ENCODE measurements at places on chromosomes 5 and 9.
A peak's percentile ranks its signal among the peaks of the same experiment; 100 is the strongest.

- no peak for DNase-seq
Measured at GRCh38 chr5:6423327-6424109, 25.1 kb upstream of the UBE2QL1 start.

DNA sequence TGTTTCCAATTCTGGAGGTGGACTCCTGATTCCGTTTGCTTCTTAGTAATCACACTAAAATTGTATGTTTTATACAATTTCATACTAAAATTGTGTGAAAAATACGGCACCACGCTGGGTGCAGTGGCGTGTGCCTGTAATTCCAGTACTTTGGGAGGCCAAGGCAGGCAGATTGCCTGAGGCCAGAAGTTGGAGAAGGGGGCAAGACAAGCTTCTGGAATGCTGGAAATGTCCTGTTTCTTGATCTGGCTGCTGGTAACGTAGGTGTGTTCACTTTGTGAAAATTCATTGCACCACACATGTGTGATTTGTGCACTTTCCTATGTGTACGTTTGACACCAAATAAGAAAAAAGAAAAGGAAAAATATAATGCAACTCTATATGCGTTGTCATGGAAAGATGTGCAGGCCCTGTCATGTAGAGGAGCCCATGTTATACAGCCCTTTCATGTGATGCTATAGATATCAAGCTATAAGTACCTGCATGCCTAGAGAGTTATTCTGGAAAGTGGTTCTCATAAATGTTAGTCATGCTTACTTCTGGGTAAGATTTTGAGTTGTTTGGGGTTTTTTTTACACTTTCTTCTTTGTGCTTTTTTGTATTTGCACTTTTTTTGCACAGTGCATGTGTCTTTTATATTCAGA is 119.9 kb downstream of the TMEM174 start:
- no peak for DNase-seq

DNA sequence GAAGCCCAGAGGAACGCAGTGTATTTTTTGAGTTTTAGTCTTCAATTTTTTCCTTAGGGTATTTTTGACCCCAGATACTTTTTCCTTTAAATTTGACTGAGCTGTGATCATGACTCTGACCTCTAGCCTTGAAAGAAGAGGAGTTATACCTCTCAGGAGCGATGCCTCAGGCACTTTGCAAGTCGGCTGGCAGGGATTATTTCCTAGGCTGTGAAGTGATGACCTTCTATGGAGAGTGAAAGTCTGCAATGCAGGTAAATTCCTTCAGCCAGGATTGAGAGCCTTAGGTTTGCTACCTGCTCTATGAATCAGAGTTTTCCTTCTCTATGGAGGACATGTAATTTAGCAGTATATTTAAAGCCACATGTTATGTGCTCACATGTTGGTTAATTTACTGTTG is 10.8 kb upstream of the NUDT12 start:
- no peak for DNase-seq

DNA sequence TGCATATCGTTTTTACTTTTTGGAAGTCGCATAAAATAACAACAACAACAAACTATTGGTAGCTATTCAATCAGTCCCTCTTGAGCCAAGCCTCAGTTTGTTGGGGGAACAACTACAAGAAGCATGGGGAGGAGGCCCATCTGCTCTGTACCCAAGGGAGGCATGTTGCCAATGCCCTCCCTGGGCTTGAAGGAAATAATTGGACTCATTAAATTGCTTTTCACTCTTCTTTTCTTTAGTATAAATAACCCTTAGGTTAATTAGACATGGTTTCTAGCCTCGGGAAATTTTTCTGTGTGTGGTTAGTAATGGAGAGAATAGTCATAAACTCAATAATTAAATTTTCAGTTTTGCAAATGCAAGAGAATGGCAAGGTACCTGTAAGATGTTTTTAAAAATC is 500.7 kb downstream of the TLE4 start:
- DNase-seq: no peak

GRCh38 chr5:138890644-138891043 is 15.5 kb upstream of the LRRTM2 start:
- no peak for DNase-seq

GRCh38 chr5:31889001-31889561 is 250.2 kb downstream of the PDZD2 start:
- no peak for DNase-seq

GRCh38 chr9:114224247-114224610 is 68.9 kb downstream of the COL27A1 start:
- DNase-seq: no peak

- DNase-seq: no peak
Measured at GRCh38 chr9:128005923-128006322, 25.1 kb upstream of the EEIG1 start.

DNA sequence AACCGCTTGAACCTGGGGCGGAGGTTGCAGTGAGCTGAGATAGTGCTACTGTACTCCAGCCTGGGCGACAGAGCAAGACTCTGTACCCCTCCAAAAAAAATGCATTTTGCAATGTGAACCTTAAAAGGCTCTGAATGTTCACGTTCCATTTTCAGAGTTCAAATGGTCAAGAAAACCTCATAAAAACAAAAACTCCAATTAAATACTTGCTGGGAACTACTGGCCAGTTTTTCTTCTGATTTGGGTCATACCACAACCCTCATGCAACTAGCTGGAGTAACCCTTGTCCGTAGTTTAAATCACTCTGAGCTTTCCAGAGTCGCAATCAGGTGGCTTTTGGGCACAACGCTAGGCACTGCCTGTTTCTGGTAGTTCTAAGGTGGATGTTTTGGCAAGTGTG is 2.3 kb upstream of the OTULINL start:
- no peak for DNase-seq

DNA sequence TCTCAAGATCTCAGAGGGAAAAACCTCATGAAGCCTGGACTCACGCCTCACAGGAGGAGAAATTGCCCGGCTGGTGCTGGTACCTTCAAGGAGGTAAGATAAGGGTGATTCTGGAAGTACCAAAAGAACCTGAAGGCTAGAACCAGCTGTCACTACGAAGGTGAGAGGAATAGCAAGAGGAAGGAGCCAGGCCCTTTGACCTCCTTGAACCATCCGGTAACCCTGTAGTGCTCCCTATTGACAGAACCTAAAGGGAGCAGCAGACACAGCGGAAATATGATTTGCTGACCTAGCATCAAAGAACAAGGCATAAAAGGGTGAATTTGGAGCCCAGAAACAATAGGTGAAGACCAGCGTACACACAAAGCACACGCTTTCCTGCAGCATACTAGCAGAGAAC is 92.2 kb downstream of the DOCK8 start:
- no peak for DNase-seq

DNA sequence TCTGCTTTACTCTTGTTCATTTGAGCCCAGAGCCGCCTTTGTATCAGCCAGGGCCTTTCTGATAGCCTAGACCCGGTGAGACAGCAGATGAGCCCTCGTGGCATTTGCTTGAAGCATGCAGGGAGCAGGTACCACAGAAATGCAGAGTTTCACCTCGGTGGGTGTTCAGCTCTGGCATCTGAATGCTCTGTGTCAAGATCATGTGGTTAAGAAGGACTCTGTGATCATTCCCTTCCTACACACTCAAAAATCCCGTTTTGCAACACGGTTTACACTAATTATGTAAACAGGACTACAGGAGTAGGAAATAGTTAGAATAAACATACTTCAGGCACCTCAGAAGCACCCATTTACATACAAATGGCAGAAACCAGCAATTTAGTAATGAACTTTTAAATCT is 67.2 kb downstream of the MVB12B start:
- DNase-seq: no peak

DNA sequence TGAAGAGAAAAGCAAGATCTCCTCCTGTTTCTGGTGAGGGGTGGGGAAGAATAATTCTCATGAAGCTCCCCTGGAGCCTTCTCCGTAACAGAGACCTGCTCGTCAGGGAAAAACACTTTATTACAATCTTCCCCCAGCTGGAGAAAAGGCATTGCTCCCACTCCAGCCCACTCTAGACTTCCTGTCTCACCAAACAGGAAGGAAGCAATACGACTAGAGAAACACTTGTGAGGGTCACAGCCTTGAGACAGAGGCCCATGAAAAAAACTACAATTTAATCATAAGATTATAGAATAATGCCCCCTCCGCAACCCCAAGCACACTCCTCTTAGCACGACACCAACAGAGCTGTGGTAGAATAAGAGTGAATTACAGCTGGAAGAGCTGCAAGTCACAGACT is 197.2 kb upstream of the S1PR3 start:
- no peak for DNase-seq

- DNase-seq: peak; percentile 47
Measured at GRCh38 chr9:129175825-129176633, 2.0 kb downstream of the IER5L start.

DNA sequence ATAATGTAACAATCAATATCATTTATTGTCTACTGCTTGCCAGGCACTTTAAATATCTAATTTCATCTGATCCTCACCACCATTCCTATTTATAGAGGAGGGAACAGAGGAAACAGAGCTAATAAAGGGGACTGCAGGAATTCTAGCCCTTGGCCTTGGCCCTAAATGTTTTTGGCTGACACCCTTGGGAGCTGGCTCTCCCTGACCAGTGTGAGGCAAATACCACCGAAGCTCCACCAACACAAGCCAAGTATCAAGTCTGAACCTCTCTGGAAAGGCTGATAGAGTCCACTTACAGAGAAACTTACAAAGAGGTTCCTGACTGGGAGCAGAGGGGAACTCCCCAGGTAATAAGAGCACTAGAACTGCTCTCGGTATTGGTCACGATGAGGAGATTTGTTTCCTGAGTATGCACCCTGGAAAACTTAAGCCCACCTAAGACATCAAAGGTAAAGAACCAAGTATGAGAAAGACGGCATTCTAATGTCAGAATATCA is 243.1 kb upstream of the PANK3 start:
- no peak for DNase-seq

DNA sequence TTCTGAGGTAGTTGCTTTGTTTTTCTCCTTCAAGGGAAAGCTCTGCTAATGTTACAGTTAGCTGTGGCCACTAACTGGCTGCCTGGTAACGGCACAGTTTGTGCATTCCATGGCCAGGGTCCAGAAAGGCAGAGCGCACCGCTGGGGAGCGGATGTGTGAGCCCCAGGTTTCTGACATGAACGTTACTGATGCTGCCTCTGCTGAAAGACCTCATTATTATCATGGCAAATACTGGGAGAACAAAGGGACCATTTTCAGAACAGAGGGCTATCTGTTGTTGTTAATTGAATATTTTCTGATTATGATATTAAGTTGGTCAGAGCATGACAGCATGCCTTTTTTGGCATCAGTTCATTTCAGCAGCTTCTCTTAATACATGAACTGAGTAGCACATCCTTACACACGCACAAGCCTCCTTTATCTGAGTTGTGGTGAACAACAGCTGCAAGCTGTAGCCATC is 134.1 kb downstream of the NUDT12 start:
- DNase-seq: peak; percentile 84

DNA sequence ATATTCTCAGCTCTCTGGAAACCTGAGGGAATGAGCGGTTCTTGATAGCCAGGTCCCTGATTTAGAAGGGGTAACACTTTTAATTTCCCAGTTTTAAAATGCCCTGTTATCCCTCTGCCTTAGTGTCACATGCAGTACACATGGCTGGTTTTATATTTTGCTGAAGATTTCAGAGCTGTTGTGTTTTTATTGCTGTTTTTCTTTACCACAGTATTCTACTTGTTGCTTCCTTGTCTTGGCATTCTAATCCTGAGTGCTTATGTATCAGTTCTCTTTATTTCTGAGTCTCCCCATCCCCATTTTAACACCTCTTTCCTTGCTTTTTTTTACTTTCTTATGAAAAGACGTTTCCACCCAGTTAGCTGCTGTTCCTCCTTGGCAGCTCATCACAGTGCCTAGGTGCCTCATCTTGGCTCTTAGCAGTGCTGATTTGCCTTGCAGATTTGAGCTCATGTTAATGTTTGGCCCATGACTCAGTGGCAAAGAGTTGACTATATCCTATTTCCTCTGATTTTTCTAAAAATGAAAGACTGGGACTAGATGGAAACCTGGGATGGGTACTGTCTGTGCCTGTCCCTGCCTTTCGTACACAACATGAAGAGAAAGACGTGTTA is 3.7 kb downstream of the MTRR start:
- no peak for DNase-seq

- DNase-seq: no peak
Measured at GRCh38 chr9:13386935-13387733, 107.6 kb upstream of the MPDZ start.

DNA sequence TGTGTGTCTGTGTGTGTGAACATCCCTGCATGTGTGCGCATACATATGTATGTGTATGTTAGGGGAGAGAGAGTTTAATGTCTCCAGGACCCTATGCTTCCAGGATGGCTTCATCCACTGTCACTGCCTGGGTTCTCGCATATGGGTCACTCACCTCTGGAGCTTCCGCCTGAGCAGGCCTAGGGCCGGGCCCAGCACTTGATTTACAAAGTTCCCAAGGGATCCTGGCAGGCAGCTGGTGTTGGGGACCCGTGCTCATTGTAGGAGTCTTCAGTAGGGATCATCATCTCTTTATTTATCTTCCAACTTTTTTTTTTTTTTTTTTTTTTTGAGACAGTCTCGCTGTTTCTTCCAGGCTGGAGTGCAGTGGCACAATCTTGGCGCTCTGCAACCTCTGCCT is 13.0 kb downstream of the TBC1D13 start:
- no peak for DNase-seq

DNA sequence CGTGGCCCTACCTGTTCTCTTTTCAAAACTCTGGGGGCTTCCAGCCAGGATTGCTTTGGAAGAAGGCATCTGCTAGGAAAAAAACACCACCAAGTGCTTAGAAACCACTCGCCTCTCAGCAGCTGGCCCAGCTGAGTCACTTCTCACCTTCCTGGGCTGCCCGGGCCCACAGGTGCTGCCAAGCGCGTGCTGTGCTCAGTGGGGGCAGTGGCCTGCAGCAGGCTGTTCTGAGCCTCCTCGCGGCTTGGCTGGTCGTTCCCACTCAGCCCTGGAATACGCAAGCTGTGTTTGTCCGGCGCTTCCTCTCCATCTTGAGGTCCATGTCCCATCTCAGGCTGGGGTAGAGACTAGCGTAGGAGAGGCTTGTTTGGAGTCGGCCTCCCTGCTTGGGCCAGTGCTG is 102.5 kb upstream of the FCN2 start:
- DNase-seq: peak; percentile 90

DNA sequence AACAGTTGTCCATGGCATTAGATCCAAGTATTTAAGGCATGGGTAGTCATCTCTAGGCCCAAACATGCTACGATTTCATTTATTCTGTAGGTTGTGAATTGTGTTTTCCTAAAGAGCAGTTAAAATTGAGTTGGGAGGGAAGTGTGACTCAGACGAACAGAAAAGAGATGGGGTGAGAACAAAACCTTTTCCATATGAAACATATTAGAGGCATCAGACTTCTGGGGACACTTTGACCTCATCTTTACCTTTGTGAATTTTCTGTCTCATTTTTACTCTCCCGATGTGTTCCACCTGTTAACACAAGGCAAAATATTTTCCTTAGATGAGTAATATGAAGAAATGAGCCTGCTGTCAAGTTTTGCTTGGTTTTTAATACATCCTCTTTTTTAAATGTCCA is 181.3 kb downstream of the ESM1 start:
- DNase-seq: no peak

All from posterior cingulate gyrus (tissue), 11 donors.